ENCODE measurements at places on chromosomes 7 and 10.
A peak's percentile ranks its signal among the peaks of the same experiment; 100 is the strongest.

DNA sequence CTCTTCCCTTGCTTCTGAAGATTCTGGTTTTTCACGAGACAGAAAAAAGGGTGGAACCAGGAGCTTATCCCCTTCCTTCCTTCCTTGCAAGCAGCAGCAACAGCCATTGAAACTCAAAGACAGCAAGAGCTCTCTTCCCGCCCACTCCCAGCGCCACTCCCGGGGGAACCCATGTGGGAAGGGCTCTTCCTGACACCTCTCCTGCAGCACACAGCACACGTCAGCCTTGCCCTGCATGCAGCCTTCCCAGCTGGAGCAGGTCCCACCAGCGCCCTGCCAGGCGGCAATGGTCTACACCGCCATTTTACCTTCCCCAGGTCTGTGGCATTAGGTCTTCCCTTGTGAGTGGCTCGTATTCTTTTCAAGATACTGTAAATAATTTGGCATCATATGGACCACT is 161.8 kb downstream of the MGMT start:
- DNase-seq, result no peak

DNA sequence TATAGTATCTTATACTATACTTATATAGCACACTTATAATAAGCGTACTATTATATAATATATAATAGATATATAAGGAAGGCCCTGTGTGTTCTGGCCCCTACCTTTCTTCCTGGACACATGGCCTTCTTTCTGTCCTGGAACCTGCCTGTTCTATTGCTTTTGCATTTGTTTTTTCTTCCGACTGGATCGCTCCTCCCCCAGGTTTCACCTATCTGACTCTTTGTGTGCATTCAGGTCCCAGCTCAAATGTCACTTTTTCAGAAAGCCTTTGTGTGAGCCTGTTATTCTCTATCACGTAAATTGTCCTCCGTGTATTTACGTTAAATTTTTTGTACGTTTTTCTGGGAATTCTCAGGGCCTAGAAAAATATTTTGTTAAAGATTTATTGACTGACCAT is 2.9 kb upstream of the TRIM8 start:
- DNase-seq, result no peak

GRCh38 chr7:2632733-2633537 is 1.1 kb downstream of the TTYH3 start:
- DNase-seq, result peak; percentile 84

DNA sequence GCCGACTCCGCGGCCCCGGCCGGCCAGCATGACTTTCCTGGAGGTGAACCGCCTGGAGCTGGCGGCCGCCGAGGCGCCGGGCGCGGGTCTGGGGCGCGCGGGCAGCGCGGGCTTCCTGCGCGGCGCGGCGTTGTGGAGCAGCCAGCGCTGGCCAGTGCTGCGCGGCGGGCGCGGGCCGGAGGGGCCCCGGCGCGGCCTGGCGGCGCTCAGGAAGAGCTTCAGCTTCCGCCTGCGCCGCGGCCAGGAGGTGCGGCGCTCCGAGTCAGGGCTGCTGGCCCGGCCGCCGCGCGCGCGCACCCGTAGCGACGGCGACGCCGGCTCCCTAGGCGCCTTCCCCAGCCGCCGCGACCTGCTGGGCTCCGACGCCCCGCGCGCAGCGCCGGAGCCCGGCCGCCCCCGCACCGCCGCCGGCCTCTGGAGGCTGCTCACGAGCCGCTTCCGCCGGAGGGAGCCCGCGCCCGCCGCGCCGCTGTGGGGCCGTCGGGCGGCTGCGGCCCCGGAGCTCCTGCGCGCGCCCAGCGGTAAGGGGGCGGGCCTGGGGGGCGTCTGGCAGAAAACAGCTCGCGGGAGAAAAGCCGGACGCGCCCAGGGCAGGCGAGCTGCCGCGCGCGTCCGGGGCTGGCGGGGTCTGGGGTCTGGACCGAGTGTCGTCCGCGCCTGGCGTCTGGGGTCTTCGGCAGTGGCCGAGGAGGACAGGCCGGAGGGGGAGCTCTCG is 29.0 kb downstream of the AGAP3 start:
- DNase-seq, result peak; percentile 71

DNA sequence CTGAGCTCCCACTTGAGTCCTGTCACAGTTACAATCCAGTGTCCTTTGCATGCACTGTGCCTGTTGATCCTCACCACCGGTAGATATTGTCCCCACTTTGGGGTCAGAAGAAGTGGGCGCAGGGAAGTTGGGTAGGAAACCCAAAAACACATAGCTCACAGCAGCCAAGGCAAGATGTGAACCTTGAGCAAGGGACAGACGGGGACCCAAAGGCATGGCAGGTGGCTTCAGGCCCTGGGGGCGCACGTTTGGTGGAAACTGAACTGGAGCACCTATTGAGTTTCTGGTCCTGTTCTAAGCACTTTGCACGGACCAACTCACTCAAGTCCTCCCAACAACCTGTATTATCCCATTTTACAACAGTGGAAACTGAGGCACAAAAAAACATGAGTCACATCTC is 82.8 kb upstream of the ZNF716 start:
- DNase-seq, result no peak

DNA sequence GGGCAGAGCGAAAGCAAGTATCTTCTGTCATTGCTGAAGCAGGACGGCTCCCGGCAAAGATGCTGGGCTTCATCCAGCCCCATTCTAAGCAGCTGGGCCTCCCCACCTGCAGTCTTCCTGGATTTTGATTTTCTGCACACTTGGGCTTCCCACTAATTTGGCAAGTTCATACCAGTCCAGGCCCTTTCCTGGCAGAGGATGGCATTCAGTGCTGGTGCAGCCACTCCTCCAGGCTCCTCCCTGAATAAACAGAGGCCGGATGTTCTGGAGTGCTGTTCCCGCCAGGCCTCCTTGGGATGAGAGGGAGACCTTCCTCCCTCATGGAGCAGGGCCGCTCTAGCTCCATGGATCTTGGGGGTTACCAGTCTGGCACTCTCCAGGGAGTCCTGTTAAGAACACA is 3.4 kb downstream of the BAG3 start:
- DNase-seq, result no peak

DNA sequence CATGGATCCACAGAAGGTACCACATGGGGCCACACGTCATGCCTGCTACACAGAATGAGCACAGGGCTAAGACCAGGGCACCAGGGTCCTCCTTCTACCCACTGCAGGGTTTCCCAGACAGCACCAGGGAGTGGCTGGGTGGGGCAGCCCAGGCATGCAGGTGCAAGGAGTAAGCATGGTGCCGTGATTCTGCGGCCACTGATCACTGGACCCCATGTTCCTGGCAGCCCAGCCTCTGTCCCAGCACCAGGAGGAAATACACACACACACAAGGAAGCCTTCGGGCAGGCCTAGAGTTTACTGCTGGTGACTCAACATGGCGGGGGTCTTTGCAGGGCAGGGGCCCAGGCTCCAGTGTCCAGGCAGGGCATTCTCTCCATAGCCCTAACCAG is 13.9 kb downstream of the ATP6V1F start:
- DNase-seq, result no peak

GRCh38 chr10:75244487-75245353 is 9.0 kb upstream of the COMTD1 start:
- no peak for DNase-seq

GRCh38 chr10:4024516-4025245 is 239.7 kb upstream of the KLF6 start:
- no peak for DNase-seq

Data from activated CD8-positive, alpha-beta memory T cell treated with anti-CD3 and anti-CD28 coated beads for 24 hours (primary cell).